Left lung (tissue), 14 donors: ENCODE measurements at places on chromosomes 12 and 14. TPM values are rescaled to one million over a fixed set of nuclear protein-coding genes. Genes with fewer than 3 reads are reported as not detected.

OR10A7 gene
- polyA plus RNA-seq, result not detected

GLT8D2 gene
- 30.0 TPM for polyA plus RNA-seq

AJUBA gene
- 40.6 TPM for polyA plus RNA-seq

ASIC1 gene
- 8.8 TPM for polyA plus RNA-seq

MYH7 gene
- 2.0 TPM for polyA plus RNA-seq

TRPV4 gene
- polyA plus RNA-seq, result 3.1 TPM

ZDHHC22 gene
- polyA plus RNA-seq, result 0.04 TPM
